GM12878 (cell line): ENCODE measurements at places on chromosomes 16 and 17.

DNA sequence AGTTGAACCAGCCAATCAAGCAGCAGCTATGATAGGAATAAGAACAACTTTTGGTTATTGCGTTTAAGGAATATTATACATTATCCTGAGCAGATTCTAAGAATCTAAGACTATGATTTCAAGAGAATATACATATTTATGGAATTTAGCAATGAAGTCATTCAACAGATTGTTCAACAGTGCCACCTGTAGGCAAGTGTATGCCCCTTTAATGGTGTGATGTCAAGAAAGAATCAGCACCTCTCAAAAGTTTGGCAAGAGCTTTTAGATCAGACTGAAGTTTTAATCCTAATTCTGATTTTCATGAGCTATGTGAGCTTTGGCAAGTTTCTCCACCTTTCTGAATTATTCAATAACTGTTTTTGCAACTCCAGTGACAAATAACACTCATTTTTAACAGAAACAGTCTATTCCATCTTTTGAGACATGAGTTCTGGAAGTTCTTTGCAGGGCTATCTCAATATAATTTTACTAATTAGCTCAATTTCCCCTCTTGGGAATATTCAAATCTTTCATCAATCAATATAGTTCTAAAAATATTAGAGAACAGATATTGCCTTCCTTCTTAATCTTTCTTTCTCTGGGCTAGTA is 474.3 kb upstream of the TOM1L1 start:
- DNase-seq, result no peak

DNA sequence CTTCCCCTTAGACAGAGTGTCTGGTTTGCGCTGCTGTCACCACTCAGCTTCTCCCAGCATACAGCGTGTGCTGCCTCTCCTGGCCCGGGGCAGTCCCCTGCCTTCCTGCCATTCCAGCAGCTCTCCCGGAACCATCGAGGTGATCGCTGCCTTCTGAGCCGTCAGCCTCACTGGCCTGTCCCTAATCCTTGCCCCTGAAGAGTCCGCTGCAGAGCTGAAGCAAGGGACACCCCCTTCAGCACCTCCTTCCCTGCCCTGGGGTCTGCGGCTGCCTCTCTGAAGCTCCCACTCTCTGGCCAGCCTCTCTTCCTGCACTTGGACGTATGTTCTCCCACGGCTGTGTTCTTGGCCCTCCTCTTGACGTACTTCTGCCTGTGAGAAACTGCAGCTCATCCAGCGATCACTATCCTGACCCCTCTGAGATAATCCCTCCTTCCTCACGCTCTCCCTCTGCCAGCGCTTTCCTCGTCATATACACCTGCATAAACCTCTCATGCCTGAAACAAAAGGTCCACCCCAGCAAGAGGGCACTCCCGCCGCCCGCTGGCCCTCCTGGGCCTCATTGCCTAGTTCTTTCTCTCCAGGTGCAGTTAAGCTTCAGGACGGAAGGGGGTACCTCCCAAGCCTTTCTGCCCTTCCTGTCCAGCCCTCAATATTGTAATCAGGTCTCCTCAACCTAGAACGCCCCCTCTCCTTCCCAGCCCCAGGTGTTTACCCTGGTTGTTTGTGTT is 220.6 kb upstream of the CHMP6 start:
- no peak for DNase-seq

GRCh38 chr17:47324224-47325020 is 667 bp downstream of the EFCAB13 start:
- DNase-seq, result peak; percentile 53

GRCh38 chr17:43536236-43536992 is 9.7 kb downstream of the ETV4 start:
- DNase-seq, result no peak

- no peak for DNase-seq
These were observed 191.4 kb upstream of the CDH5 start for GRCh38 chr16:66175058-66175457.

- peak; percentile 17 for DNase-seq
These were observed 52.7 kb downstream of the SREBF1 start for GRCh38 chr17:17783825-17784656.

- DNase-seq, result no peak
These were observed 1.8 kb downstream of the CCDC43 start for GRCh38 chr17:44687756-44688155.

DNA sequence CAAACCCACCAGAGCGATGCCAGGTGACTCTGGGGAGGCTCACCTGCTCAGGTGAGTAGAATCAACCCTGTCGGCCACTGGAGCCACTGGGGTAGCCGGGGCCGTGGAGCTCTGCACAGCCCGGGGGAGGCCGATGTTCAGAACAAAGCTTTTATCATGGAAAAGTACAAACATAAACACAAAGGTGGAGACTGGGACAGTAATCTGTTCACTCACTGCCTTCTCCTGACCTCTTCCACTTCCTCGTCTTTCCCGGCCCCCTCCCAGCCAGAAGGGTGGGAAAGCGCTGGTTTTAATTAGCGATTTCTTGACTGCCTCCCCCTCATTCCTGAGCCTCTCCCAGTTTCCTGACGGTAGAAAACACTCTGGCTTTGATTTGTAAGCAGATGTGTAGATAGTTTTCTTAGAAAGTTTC is 9.8 kb upstream of the TEX19 start:
- no peak for DNase-seq

- DNase-seq, result no peak
These were observed 29.6 kb downstream of the LITAF start for GRCh38 chr16:11556945-11557720.

DNA sequence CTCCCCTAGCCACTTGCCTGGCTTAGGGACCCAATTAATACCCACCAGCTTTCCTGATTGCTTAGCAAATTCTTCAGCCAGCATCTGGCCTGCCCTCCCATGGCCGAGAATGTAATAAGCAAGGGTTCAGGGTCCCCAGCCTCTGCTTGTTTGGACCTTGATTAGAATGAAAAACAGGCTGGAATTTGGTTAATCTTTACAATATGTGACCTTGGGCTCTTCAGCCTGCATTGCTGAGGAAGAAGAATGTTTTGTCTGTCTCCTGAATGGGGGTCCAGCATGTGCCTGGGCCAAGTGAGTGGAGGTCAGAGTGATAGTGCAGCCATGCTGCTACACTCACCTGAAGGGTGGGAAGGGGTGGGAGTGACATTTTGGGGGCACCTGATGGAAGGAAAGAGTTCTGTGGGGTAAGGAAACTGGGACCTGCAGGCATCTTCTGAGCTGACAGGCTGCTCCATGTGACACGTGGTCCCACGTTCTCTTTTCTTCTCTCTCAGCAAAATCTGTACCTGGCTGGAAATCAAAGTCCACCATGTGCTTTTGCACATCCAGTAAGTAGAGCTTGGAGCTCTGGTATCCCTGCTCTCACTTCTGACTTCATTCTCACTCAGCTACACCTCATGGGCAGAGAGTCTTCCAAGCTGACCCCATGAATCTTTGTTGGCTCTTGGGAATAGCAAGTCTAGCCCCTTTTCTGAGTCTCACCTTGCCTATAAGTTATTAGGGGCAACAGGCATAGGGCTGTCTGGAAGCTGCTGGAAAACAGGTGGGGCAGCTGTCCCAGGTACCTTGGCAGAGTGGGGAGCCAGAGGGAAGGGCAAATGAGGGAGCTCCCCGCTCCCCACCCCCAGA is 5.3 kb downstream of the TMEM106A start:
- DNase-seq, result no peak

- no peak for DNase-seq
These were observed 282.2 kb downstream of the MAF start for GRCh38 chr16:79318143-79318899.

DNA sequence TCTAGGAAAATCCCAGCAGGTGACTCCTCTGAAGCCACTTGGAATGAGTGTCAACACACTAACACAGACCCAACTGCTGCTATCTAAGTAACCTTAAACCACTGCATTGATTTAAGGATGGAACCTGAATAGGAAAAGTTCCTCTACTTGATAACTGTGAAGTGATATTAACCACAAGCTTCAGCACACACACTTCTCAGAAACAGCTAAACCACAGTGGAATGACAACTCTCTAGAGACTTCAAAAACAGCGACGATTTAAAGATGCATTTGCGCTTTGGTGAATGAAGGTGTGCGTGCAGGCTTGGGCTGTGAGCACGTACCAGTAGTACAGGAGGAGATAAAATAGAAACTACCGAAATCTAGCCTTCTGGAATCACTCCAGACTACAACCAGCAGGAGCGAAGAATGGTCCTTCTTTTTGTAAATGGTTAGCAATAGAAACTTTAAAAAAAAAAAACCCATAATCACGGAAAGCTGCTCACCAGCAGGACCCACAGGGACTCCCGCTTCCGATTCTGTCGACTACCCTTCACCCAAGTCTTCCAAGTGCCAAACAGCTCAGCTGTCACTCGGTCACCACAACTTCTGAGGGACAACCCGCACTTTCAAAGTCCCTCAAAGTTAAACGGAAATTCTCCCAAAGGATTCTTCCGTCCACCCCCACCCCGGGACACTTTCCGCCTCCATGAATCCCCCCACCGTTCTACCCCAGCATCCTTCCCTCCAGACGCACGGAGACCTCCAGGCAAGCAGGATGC is 137.7 kb upstream of the CORO6 start:
- peak; percentile 85 for DNase-seq

- DNase-seq, result no peak
These were observed 256.3 kb downstream of the FTO start for GRCh38 chr16:53960050-53960812.

GRCh38 chr16:52404546-52404945 is 142.4 kb downstream of the TOX3 start:
- no peak for DNase-seq
